ENCODE measurements at places on chromosomes 1 and 21.

- DNase-seq = no peak
Measured at GRCh38 chr1:19435851-19436455, 49.4 kb downstream of the CAPZB start.

DNA sequence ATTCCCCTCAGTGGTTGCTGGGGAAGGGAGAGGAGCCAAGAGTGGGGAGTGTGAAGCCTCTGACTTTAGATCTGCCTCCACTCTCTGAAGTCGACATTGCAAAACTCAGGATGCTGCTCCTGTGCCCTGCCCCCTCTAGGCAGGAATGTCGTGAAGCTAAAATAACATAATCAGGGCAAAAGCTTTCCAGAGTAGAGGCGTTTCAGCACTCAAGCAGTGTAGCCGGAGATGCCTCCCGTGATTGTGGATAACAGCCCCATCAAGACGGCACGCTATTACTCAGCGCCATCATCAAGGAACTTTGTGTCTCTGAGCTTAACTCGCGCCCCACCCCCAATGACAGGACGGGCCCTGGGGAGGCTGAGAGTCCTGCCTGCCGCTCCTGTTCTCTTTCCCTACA lies 60.0 kb downstream of the FBXO2 start:
- no peak for DNase-seq

DNA sequence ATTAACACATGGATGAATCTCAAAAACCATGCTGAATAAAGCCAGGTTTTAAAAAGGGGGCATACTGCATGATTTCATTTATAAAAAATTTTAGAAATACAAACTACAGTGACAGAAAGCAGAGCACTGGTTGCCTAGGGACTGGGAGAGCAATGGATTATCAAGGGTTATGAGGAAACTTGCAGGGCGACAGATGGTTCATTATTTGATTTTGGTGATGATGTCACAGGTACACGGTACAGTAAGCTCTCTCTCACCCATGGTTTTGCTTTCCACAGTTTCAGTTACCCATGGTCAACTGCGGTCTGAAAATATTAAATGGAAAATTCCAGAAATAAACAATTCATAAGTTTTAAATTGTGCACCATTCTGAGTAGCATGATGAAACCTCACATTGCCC lies 14.1 kb downstream of the VAMP4 start:
- DNase-seq = no peak

DNA sequence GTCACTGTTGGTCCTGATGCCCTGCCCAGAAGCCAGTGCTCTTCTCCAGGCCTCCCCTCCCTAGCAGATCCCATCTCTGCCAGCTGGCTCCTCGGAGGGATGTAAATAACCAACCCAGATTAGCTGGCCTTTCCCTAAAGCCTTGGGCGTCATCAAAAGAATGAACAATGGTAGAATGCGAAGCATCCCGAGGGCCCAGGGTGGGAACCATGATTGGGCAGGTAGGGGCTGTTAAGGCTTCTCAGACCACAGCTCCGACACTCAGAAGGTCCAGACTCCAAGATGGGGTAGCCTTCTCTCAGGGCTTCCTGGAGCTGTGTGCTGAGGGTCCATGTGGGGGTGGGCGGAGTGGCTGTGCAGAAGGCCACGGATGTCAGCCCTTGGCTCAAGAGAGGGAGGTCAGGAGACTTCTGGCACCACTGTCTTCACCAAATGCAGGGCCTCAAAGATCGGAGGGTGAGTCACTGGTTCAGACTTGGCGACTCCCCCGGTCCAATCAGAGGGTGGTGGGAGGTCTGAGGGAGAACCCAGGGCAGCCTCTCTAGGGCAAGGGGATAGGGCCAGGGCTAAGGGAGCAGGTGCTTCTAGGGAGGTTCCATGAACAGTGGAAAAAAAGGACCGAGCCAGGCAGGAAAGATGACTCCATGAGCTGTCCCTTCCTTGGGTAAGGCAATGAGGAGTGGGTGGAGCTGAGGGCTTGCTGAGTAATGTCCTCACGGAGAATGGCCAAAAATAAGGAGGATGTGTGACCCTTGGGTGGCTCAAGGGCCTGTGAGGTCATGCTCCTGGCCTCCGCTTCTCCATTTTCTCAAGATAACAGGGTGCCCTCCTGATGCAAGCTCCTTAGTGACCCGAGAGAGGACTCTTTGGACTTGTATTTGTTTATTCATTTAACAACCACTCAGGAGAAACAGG lies 58.4 kb upstream of the EPS8L3 start:
- DNase-seq = no peak

- DNase-seq = no peak
Measured at GRCh38 chr1:226029093-226029496, 30.0 kb upstream of the SDE2 start.

DNA sequence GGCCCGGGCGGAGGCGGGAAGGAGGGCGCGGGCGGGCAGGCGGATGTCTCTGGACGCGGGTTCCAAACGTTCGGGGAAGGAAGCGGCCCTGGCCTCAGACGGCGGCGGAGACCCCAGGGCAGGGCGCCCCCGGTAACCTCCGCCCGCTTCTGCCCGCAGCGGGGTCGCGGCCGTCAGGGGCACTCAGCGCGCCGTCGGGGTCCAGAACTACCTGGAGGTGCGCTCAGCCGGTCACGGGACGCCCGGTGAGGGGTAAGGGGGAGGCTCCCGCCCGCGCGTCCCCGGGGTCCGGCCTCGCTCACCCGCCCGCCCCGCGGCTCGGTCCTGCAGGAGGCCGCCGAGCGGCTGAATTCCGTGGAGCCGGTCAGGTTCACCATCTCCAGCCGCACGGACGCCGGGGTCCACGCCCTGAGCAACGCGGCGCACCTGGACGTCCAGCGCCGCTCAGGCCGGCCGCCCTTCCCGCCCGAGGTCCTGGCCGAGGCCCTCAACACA lies 406 bp downstream of the PUSL1 start:
- no peak for DNase-seq

GRCh38 chr21:20646431-20647165 lies 351.6 kb upstream of the NCAM2 start:
- no peak for DNase-seq

DNA sequence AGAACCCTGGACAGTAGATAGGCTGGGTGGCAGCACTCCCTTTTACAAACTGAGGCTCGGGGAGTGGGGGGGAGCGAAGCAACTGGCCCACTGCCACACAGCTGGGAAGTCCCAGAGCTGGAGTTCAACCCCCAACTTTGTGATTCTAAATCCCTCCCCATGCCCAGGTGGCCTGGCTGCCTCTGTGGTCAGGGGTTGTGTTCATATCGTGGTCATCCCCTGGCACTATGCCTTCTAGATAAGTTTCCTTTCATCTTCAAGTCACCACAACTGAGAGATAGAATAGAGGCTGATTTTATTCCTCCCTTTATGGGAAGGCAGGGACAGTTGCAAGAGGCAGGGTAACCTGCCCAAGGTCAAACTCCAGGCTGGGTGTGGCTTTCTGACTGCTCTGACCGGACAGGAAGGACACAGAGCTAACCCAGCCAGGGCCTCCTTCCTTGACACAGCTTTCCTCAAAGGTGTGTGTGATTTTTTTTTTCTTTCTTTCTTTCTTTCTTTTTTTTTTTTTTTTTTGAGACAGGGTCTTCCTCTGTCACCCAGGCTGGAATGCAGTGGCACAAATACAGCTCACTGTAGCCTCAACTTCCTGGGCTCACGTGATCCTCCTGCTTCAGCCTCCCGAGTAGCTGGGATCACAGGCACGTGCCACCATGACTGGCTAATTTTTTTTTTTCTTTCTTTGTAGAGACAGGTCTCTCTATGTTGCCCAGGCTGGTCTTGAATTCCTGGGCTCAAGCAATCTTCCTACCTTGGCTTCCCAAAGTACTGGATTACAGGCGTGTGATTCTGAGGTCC lies 18.4 kb upstream of the TNFRSF1B start:
- DNase-seq = no peak

- no peak for DNase-seq
Measured at GRCh38 chr21:32340863-32341848, 42.5 kb downstream of the MRAP start.

- no peak for DNase-seq
Measured at GRCh38 chr1:184972315-184973055, 1.8 kb downstream of the NIBAN1 start.

GRCh38 chr1:38563942-38564735 lies 295.4 kb downstream of the RRAGC start:
- DNase-seq = no peak

DNA sequence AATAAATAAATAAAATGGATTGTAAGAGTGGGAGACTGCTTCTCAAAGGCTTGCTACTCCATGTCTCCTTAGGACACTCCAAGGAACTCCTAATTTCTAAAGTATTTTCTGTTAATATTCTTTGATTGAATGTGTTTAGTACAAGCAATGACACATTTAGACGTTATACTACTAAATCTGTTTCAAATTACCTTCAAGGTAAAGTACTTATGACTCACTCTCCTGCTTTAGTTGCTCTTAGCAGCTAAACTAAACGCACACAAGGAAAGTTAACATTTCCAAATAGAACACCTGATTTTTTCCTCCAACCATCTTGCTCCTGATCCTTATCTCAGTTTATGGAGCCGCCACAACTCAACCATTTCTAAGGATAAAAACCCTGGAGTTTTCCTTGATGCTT lies 969.8 kb upstream of the ADGRL4 start:
- no peak for DNase-seq

DNA sequence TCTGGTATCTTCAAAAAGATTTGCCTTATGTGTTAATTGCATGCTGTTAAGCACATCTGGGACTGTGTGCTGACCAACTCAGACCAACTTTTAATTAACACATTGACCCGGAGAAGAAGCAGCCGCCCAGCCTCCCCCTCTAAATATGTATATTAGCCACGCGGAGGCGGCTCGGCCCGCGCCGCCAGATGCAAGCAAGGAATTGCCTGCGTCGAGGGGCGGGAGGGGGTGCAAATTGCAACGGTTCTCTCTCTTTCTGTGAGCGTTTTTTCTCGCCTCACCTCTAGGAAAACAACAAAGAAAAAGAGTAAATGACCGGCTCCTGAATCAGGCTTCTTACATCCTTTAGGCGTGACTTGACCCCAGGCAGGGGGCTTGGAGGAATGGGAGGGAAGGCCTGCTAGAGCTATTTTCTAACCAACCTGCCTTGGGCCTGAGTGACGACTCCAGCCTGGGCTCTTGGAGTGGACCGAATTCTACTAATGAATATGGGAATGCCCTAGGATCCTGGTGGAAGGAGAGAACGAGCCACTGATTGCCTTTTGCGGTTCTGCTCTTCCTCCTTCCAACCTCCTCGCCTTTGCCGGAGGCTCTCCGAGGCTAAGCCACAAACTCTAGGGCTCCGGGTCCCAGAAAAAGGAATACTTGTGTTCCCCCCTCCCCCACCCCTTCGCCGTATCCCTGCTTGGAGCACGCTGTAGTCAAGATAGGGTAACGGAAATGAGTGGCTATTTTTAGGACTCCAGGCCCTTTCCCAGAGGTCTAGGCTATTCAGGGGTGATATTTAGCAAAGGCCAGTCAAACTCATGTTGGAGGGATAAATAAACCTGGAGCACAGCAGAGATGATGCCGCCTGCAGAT lies 417.0 kb upstream of the ESRRG start:
- DNase-seq = no peak

- no peak for DNase-seq
Measured at GRCh38 chr1:229379846-229380245, 37.0 kb upstream of the CCSAP start.
